ENCODE measurements at places on chromosomes 1 and 21.

- no peak for DNase-seq
Observed at GRCh38 chr21:41901782-41902181, 22.6 kb upstream of the PRDM15 start.

DNA sequence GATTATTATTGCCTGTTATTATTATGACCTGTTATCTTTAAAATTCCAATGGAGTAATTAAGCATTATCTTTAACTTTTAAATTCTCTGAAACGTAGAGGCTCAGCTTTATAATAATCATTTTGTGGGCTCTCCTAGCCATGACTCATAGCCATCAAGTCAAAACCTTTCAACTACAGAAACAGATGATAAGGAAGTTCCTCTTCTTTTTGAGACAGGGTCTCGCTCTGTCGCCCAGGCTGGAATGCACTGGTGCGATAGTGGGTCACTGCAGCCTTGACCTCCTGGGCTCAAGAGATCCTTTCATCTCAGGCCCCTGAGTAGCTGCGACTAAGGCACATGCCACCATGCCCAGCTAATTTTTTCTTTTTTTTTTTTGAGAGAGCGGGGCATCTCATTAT lies 43.5 kb downstream of the CHML start:
- DNase-seq: no peak

DNA sequence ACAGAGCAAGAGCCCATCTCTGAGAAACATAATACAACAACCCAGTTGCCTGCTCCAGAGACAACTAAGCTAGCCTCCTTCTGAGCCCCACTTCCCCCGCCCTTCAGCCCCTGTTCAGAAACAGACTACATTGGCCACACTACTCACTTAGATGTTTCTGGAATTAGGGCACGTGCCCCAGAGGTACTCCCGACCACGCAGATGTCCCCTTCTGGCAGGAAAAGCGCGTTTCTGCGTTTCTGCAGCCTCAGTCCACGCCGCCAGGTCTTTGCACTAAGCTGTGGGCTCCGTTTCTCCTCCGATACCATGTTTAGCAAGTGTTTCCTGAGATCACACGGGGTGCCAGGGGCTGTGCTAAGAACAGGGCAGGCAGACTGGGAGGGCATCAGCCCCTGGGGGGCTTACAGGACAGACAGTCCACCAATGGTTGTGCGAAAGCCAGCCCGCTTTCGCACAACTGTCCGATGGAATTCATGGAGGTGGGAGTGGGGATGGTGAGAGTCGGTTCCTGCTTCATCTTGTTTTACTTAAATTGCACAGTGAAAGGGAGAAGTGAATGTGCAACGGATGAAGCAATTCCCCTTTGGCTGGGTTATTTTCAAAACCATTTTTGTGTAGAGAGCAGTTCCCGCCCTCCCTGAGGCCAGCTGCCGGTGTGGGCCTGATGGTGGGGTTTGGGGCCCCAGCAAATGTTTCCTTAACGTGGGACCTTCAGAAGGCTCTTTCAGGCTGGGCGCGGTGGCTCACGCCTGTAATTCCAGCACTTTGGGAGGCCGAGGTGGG lies 2.7 kb downstream of the PIK3CD start:
- DNase-seq: no peak

- no peak for DNase-seq
Observed at GRCh38 chr1:53585129-53585528, 125.9 kb downstream of the DMRTB1 start.

GRCh38 chr1:202811296-202812175 lies 782 bp downstream of the PCAT6 start:
- peak; percentile 56 for DNase-seq

DNA sequence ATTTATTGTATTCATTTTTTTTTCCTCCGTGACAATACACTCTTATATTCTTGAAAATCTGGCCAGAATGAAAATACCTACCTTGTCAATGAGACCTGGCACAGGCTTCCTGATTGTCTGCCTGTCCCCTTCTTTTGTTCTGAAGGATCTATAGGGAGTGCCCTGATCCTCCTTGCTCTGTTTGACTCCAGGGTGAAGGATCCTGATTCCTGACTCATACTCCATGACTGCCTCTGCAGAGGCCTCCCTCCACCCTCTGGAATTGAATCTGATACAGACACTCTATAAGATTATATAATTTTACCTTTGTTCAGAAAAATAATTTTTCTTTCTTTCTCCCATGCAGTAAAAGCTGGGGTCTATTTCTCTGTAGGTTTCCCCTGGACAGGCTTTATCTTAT lies 116.2 kb downstream of the HMCN1 start:
- peak; percentile 12 for DNase-seq

DNA sequence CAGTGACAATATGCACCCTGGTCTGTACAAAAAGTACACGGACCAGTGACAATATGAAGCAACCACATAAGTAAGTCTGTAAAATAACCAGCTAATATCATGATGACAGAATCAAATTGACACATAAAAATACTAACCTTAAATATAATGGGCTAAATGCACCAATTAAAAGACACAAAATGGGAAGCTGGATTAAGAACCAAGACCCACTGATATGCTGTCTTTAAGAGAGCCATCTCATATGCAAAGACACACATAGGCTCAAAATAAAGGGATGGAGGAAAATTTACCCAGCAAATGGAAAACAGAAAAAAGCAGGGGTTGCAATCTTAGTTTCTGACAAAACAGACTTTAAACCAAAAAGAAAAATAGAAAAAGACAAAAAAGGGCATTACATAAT lies 70.4 kb upstream of the VCAM1 start:
- no peak for DNase-seq

DNA sequence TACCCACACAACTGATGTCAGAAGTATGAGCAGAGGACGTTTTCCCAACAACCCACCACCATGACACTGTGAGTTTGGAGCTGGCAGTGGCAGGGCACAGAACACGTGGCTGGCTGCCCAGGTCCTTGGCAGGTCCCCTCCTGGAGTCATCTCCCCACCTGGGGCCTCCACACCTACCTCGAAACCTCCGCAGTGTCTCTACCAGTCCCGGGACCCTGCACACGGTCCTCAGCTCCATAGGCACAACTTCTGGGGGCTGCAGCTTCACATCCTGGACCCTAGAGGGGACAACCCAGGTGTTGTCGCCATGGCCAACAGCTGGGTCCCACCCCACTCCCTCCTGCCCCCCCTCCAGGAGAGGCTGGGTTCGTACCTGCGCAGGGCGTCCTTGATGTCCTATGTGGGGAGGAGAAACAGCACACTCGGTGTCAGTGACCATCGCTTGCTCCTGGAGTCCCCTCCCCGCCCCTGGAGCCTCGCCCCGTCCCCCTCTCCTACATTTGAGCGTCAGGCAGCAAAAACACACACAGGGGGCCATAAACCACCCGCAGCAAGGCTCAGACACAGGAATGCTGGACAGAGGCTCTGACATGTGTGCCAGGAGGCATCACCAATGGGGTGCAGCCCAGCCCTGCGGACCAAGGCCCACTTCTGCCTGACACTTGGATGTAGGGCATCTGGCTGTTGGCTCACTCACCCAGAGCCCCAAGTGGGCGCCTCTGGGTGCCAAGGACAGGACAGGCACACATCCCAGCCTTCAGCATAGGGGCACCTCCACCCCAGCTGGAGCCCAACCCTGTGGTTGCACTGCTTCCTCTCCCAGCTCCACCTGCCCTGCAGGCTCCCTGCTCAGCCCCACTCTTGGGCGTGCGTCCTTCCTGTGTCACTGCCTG lies 9.6 kb downstream of the TRIM11 start:
- no peak for DNase-seq

GRCh38 chr21:18989953-18990495 lies 586.4 kb upstream of the TMPRSS15 start:
- DNase-seq: no peak

GRCh38 chr1:14808768-14809167 lies 210.3 kb downstream of the KAZN start:
- no peak for DNase-seq

DNA sequence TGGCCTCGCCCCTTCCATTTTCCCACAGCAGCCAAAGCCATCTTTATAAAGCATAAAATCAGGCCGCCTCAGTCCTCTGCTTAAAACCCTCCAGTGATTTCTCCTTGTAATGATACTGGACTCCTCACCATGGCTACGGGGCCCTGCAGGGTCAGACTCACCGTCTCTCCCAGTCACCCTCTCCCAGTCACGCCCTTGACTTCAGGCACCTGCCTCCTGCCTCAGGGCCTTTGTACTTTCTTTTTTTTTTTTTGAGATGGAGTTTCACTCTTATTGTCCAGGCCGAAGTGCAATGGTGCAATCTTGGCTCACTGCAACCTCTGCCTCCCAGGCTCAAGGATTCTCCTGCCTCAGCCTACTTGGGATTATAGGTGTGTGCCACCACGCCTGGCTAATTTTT lies 47.8 kb downstream of the PIK3CD start:
- peak; percentile 47 for DNase-seq

- DNase-seq: no peak
Observed at GRCh38 chr1:180312926-180313325, 82.9 kb downstream of the LHX4 start.

- DNase-seq: no peak
Observed at GRCh38 chr21:41315726-41316125, 875 bp upstream of the FAM3B start.

- DNase-seq: peak; percentile 15
Observed at GRCh38 chr21:42389449-42389835, 6.4 kb downstream of the TMPRSS3 start.

DNA sequence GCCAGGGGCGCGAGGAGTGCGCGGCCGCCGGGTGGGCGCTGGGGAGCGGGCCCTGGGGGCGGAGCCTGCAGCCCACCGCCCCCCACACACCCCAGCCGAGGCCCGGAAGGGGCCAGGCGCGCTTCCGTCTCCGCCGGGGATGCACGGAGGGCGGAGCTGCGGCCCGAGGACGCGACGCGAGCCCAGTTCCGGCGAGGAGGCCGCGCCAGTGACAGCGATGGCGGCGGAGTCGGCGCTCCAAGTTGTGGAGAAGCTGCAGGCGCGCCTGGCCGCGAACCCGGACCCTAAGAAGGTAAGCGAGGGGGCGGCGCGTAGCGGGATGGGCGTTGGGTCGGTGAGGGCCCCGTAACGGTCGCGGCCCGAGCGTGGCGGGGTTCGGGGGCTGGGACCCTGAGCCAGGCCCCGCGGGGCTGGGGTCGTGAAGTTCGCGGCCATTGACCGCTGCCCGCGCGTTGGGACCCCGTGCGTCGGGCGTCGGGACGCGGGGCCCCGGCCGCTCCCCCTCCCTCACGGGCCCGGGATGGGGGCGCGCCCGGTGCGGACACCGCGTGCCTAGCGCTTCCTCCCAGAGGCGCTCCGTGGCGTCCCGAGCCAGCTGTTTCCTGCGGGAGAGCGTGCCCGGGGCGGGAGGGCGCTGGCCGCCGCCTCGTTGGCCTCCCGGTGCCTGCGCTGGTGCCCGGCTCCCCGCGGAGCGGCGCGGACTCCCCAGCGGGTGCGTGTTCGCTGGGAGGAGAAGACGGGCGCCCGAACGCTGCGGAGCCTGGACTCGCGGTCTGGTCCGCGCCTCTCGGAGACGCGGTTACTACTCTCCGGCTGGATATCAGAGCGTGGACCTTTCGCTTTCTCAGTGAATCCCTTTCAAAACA lies at the start of gene ELOA:
Gene ELOA (plus strand): TSS at position 185 of the 866 bp plus-strand sequence. CDS start 33 bp downstream, at position 218.
- no peak for DNase-seq

DNA sequence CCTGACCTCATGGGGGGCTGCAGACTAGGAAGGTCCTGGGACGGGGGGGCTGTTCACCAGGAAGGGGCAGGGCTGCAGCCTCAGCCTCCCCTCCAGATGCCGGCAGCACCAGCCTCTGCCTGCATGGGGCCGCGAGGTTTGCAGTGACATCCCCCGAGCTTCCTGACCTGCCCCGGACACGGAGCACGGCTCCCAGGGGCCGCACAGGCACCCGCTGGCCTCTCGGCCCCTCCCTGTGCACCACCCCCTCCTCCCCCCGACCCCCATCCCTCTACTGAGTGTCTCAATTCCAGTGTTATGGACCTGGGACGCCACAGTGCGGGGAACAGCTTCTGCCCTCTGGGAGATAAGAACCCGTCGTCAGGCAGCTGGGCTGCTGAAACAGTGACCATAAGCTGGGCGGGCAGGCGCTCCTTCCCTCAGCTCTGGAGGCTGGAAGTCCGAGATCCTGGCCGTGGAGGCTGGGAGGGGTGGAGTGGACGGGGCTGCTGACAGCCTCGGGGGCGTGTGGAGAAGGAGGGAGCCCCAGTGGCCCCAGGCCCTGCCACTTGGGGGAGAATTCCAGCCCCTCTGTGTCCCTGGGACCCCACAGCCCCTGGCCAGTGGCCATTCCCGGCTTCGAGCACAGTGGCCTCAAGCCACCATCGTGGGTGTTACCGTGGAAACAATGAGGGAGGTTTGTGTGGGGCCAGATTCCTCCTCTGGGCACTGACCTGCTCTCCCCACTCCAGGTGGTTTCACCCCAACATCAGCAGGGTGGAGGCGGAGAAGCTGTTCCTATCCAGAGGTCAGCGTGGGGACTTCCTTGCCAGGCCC lies 11.6 kb downstream of the RNF223 start:
- no peak for DNase-seq

- no peak for DNase-seq
Observed at GRCh38 chr1:30740251-30741238, 17.0 kb downstream of the LAPTM5 start.

DNA sequence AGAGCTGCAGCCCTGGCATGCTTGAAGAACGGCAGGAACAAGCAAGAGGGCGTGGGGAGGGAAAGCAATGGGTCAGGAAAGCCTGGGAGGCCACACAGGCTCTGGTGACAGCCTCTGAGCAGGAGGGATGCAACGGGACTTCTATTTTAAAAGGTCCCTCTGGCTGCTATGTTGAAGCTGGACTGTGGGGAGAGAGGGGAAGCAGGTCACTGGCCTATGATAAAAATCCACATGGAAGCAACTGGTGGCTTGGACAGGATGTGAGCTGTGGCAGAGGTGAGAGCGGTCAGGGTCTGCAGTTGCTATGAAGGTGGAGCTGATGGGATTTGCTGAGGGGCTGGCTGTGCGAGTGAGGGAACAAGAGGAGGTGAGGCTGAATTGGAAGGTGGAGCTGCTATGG lies 11.2 kb downstream of the PADI1 start:
- no peak for DNase-seq

DNA sequence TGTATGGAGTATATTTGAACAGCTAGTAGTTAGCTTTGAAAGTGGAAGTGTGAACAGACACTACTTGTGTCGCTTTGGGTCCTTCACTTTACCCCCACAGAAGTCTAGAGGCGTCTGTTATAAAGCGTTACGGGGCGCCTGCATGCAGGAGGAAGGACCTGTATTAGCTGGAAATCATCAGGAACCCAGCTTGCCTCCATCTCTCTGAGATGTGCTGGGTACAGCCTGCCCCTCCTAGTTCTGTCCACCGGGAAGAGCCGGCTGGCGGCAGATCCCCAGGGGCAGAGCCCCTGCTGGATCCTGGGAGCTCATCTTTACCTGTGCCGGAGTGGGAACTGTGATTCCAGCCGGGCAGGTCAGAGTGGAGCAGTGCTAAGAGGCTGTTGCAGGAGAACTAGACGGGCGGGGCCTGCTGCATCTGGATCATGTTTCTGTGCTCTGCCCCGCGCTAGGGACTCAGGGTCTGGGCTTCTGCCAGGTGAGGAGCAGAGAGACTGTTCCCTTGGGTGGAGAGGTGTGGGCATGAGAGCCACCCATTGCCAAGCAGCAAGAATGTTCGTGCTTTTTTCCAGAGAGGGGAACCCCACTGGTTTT lies 22.3 kb upstream of the SPSB1 start:
- no peak for DNase-seq

DNA sequence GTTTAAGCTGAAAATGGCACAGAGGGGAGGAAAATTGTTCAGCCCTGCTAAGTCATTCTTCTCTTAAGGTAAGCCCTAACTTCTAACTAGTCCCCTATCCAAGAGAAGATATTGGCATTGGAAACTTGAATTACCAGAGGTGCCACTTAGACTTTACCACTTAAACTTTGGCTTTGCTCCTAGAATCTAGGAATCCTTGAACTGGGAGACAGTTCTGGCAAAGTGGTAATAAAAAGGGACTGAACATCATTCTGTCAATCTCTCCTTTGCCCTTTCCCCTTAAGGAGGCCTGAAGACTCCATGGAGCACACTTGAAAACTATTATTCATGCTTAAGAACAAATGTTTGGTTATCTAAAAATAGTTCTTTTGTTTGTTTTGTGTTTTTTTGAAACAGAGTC lies 8.4 kb downstream of the ATP1A4 start:
- DNase-seq: no peak

Data from PC-9 (cell line).